ENCODE measurements at places on chromosomes 12 and 14. TPM values are rescaled to one million over a fixed set of nuclear protein-coding genes. Genes with fewer than 3 reads are reported as not detected.

The INHBC gene
- 0.06 TPM for polyA plus RNA-seq

DNA sequence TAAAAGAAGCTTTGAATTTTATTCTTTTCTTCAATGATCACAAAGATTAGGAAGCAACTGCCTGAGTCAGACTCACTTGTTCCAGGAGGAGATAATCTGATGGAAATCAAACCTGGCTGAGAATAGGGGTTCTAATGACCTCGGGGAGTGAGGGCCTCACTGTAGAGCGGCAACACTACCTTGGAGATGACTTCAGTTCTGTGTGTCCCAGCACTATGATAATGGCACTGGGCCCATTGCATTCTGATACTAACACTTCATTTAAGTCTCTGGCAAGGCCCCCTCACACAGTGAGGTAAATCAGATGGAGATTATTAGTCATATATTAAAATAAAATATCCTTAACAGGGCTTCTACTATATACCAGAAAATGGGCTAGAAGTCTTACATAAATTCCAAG lies 233.3 kb upstream of the EGLN3 start:
- no peak for DNase-seq

DNA sequence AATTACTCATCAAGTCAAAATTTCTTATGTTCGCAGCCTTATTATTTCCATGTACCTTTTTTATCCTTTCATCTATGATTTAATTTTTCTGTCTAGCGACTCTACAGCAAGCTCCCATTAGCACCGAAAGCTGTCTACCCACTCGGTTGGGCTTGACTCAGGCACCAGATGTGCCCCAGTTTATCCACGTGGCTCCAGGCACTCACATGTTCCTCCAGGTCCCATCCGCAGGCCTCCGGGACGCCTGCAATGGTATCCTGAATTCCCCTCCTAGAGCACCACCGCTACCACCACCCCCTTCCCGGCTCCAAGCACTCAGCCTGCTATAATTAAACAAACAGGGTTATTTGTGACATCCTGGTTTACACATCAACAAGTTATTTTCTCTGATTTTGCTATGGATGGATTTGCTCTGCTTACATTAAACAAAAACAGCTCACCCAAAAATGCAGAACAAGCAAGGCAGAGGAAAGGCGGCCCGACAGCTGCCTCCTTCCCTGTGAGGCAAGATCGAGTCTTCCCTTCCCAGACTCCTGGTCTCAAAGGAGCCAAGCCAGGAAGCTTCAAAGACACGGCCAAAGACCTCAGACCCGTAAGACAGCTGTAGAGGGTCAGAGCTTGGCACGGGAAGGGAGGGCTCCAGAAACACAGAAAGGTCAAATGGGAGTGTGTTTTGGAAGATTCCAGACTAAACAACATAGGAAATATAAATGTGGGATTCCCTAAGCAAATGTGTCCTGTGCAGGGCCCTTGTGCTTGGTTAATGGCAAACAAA lies 253.8 kb downstream of the TTC8 start:
- DNase-seq = no peak

The KRT74 gene
- polyA plus RNA-seq = not detected

The NANOG gene
- not detected for polyA plus RNA-seq

- DNase-seq = no peak
Observed at GRCh38 chr14:101992708-101993107, 28.3 kb downstream of the DYNC1H1 start.

DNA sequence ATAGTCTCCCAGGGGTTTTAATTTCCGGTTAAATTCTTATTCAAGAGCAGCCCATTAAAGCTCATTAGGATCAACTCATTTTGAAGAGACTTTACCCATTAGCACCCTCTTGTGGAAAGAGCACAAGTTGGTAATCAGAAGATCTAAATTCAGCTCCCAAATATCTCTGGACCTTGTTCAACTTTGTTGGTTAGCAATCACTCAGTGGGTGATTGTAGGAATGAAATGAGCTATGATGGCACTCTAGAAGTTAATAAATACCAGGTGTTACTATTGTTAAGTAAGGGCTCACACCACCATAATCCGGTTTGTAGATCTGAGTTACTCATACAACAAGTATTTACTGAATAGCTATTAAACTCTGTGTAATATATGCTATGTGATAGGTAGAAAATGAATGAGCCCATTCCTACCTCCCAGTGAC lies 42.9 kb downstream of the TRIP11 start:
- DNase-seq = peak; percentile 72

DNA sequence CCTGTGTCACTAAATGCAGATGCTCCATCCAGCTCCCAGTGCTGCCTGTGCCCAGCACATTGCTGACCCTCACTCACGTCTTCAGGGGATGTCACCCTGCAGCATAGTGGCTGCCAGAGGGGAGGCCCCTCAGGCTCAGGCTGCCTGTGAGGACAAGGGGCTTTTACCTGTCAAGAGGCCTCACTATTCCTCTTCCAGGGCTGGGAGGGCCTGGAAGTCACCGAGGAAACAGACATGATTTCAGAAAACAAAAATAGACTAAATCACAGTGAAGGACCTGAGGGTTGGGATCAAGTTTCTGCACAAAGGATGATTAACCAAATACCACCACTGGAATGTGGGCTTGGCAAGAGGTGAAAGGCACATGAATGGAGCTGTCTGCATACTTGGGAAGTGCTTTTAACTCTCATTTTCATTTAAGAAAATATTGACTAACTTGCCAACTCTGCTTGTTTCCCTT lies 1202.3 kb downstream of the BCL11B start:
- no peak for DNase-seq

DNA sequence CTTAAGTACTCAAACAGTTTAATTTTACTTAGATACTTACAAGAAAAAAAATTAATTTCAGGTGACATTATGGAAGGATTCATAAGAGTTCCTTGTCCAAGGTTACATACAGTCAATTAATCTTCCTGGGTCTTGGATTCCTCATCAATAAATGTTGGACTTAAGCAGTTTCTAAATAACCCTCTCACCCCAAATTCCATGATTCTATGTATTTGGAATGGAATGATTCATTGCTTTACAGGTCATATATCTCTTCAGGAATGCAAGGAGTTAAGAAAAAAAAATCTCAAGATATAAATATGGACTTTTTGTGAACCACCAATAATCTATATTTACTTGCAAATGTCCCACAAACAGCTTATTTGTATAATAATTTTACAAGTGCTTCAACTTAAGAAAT lies 84.2 kb upstream of the BMP4 start:
- peak; percentile 42 for DNase-seq

The KRT6C gene
- polyA plus RNA-seq = not detected

DNA sequence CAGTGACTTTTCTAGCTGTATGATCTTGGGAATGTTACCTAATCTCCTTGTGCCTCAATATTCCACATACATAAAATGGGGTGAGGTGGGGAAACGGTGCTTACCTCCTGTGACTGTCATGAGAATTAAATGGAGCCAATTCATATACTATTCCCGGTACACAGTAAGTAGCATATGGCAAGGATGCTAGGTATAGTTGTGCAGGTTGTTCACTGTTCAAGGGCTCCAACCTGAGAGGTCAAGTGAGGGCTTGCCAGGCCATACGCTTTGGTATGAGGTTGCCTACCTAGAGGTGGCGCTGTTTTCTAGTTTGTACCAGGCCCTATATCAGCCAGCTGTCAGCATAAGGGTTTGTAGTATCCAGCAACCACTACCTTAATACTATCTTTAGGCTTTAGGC lies 3.6 kb upstream of the BATF start:
- DNase-seq = no peak

GRCh38 chr12:54592316-54592715 lies 3.9 kb upstream of the PPP1R1A start:
- peak; percentile 1 for DNase-seq

The LTBR gene
- 66.0 TPM for polyA plus RNA-seq

- no peak for DNase-seq
Observed at GRCh38 chr12:132052196-132052932, 91.8 kb downstream of the DDX51 start.

The KRT72 gene
- polyA plus RNA-seq = not detected

DNA sequence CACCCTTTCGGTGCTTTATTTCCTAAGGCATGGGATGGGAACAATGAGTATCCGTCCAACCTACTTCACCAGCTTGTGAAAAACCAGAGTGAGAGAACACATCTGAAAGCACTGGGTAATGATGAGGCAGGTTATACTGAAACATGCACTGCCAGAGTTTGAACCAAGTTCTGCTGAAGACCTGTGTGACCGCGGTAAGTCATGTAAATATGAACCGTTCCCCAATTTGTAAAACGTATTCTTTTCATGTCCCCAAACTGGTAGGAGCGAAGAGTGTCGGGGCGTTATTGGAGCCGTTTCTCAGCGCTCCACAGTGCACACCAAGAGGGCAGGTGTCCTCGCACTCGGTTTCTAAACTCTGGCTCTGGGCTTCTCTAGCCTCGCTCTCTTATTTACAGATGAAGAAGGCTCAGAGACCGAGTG lies 788 bp upstream of the NGDN start:
- no peak for DNase-seq

DNA sequence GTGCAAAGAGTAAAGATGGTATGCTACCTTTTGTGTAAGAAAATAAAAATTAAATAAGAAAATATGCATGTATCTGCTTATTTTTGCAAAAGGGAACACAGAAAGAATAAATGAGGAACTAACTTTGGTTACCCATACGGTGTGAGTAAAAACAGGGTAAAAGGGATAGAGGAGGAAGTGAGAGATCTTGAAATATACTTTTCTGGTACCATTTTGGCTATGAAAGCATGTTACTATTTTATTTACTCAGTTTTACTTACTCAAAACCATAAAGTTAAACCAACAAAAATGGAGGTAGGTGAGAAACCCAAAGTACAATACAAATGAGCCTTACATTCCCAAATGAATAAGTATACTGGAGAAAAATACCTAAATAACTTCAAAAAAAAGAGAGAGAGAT lies 122.0 kb upstream of the EGLN3 start:
- no peak for DNase-seq

The SDR9C7 gene
- polyA plus RNA-seq = not detected

The GOLGA3 gene
- polyA plus RNA-seq = 41.1 TPM

- no peak for DNase-seq
Observed at GRCh38 chr12:43878050-43878449, 42.2 kb downstream of the TMEM117 start.

The DBX2 gene
- not detected for polyA plus RNA-seq

The COPS7A gene
- 138 TPM for polyA plus RNA-seq

The SYNDIG1L gene
- polyA plus RNA-seq = not detected

The ACOT4 gene
- 0.22 TPM for polyA plus RNA-seq

DNA sequence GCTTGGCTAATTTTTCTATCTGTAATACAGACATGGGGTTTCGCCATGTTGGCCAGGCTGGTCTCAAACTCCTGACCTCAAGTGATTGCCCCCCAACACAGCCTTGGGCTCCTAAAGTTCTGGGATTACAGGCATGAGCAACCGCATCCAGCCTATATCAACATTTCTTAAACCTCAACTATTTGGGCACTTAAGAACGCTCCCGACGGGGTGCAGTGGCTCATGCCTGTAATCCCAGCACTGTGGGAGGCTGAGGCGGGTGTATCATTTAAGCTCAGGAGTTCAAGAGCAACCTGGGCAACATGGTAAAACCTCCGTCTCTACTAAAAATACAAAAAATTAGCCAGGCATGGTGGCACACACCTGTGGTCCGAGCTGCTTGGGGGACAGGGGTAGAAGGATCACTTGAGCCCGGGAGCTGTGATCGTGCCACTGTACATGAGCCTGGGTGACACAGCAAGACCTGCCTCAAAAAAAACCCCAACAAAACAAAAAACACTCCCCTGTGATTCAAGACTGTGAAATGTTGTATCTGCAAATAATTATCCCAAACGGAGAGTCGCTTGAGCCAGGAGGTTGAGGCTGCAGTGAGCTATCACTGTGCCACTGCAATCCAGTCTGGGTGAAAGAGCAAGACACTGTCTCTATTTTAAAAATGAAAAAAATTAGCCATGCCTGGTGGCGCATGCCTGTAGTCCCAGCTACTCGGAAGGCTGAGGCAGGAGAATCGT lies 21.5 kb downstream of the PPTC7 start:
- DNase-seq = no peak

GRCh38 chr12:85440271-85440670 lies 160.3 kb downstream of the ALX1 start:
- no peak for DNase-seq

GRCh38 chr14:96376093-96376492 lies 12.8 kb downstream of the GSKIP start:
- no peak for DNase-seq

- DNase-seq = no peak
Observed at GRCh38 chr12:109443794-109444193, 33.3 kb downstream of the KCTD10 start.

GRCh38 chr12:105921872-105922669 lies 216.7 kb downstream of the NUAK1 start:
- no peak for DNase-seq

The BIN2 gene
- not detected for polyA plus RNA-seq

- DNase-seq = no peak
Observed at GRCh38 chr14:91140672-91141071, 26.8 kb downstream of the DGLUCY start.

DNA sequence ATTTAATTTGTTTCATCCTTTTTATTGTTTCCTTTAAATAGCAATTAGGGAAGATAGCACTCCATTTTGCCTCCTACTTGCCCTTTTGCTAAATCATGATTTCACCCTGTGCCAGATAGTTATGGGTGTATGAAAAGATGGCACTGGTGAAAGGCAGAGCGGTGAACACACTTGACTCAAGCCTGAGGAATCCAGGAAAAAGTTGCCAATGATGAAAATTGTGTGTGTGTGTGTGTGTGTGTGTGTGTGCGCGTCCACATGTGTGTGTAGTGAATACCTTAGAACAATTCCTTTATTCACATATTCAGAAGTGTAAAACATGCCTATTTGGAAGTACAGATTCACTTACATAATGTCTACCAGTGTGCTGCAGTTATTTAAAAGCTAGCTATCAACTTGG lies 123.8 kb downstream of the PTCSC3 start:
- no peak for DNase-seq

- DNase-seq = no peak
Observed at GRCh38 chr14:24316597-24316950, 5.3 kb downstream of the LTB4R start.

The ARHGEF25 gene
- polyA plus RNA-seq = 17.1 TPM

- DNase-seq = peak; percentile 47
Observed at GRCh38 chr14:80781972-80782367, 159.6 kb downstream of the CEP128 start.

The APPL2 gene
- polyA plus RNA-seq = 50.3 TPM

- peak; percentile 69 for DNase-seq
Observed at GRCh38 chr14:73633116-73634010, 11.4 kb upstream of the DNAL1 start.

The OAS1 gene
- polyA plus RNA-seq = not detected

The AKT1 gene
- polyA plus RNA-seq = 221 TPM
